Temporal lobe (tissue), 4 donors: ENCODE measurements at places on chromosomes 4 and X. TPM values are rescaled to one million over a fixed set of nuclear protein-coding genes. Genes with fewer than 3 reads are reported as not detected.

Gene OPN1MW2
- not detected for total RNA-seq

Gene TLR2
- total RNA-seq, result 1.2 TPM

Gene GPRASP3
- 40.1 TPM for total RNA-seq

Gene PCDH10
- total RNA-seq, result 79.9 TPM
